ENCODE measurements at places on chromosomes 1 and 21.

GRCh38 chr1:206496131-206496793 is 11.1 kb upstream of the RASSF5 start:
- no peak for DNase-seq

- no peak for DNase-seq
Measured at GRCh38 chr1:64515427-64515826, 45.5 kb downstream of the CACHD1 start.

- DNase-seq: no peak
Measured at GRCh38 chr1:217205578-217205977, 425.3 kb downstream of the GPATCH2 start.

DNA sequence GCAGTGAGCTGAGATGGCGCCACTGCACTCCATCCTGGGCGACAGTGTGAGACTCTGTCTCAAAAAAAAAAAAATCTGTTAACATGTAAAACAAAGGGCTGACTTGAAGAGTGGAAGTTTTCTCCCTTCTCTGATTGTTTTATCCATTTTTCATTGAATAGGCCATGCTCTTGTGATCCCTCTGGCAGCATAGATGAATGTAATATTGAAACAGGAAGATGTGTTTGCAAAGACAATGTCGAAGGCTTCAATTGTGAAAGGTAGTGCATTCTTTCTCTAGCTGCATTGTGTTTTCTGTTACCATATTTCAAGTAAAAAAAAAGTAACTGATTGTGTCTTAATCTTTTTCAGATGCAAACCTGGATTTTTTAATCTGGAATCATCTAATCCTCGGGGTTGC is 69.6 kb upstream of the LAMC2 start:
- DNase-seq: no peak

Data from activated CD4-positive, CD25-positive, alpha-beta regulatory T cell treated with anti-CD3 and anti-CD28 coated beads, Interleukin-2, amount 50 U/mL, for 72 hours (primary cell).